ENCODE measurements at places on chromosomes 1 and 21. TPM values are rescaled to one million over a fixed set of nuclear protein-coding genes. Genes with fewer than 3 reads are reported as not detected.
A peak's percentile ranks its signal among the peaks of the same experiment; 100 is the strongest.

BSND gene
- not detected for total RNA-seq

CFHR3 gene
- total RNA-seq: 0.49 TPM

DCST1 gene
- total RNA-seq: not detected

IL12RB2 gene
- 0.98 TPM for total RNA-seq

RHBG gene
- total RNA-seq: 0.29 TPM

GRCh38 chr1:32216566-32216965 is 5.6 kb downstream of the TMEM234 start:
- no peak for DNase-seq

GRCh38 chr1:203590603-203591002 is 36.0 kb upstream of the ATP2B4 start:
- no peak for DNase-seq

GRCh38 chr1:211632808-211633523 is 42.5 kb downstream of the NEK2 start:
- DNase-seq: peak; percentile 47

- no peak for DNase-seq
These were observed 12.8 kb upstream of the ZSCAN20 start for GRCh38 chr1:33459691-33460090.

GRCh38 chr1:113860891-113861290 is 10.6 kb downstream of the PTPN22 start:
- DNase-seq: no peak

DNA sequence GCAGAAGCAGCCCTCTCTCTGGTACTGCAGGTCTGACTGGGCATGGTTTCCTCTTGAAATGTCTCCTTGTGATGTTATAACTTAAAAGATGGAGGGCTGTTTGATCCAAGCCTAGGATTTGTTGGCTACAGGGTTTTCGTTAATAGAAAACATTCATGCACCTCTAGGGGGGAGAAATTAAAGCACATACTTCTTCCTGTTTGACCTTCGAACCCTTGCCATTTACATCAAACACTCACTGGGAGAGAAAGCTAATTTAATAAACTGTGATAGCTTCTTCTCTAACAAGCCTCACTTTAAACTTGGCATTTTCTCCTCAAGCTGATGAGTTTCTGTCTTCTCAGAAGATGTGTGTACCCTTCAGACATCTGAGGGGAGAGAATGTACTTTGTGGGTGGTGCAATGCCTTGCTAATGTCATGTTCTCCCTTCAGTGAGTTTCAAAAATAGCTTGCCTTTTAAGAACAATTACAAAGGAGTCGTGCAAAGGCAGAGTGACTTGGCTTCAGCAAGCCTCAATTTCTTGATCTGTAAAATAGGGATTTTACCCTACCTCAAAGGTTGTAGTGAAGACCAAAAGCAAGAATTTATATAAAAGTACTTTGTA is 20.4 kb downstream of the CACHD1 start:
- no peak for DNase-seq

DNA sequence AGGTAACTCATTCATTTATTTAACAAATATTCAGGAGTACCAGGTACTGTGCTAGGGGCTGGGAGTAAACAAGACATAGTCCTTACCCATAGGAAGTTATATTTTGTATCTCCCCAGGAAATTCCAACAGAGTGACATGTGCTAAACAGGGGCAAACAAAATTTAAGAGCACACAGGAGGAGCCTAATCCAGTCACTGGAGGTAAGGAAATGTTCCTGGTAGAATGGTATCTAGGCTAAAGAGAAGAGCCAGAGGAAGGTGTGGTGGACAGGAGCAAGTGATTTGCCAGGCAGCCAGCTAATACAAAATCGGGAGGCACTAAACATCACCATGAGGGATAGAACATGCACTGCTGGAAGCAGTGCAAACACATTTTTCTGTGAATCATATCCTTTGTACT is 10.4 kb downstream of the TEX38 start:
- no peak for DNase-seq

DNA sequence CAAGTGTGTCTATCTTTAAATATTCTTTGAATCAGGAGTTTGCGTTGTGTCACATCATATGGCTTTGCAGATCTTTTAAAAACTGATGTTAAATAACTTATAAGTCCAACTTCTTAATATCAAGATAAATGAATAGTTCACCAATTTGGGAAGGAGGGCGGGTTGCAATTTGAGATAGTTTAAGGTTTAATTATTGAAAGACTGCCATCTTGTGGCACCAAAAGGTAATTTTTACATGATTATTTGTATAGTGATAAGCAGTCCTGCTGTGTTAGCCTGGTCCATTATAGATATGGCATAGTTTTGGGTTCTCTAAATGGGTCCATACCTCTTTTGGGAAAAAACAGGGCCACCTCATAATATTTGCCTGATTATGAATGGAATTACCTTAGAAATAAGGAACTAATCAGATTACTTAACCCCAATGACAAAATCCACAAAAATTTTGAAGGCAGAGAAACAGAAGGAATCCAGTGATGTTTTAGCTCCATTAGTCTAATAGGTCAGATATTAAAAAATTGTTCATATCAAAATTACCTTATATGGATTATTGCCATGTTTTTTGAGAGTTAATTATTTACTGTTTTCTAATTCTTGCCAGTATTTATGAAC is 64.3 kb downstream of the PRKAA2 start:
- DNase-seq: no peak

DNA sequence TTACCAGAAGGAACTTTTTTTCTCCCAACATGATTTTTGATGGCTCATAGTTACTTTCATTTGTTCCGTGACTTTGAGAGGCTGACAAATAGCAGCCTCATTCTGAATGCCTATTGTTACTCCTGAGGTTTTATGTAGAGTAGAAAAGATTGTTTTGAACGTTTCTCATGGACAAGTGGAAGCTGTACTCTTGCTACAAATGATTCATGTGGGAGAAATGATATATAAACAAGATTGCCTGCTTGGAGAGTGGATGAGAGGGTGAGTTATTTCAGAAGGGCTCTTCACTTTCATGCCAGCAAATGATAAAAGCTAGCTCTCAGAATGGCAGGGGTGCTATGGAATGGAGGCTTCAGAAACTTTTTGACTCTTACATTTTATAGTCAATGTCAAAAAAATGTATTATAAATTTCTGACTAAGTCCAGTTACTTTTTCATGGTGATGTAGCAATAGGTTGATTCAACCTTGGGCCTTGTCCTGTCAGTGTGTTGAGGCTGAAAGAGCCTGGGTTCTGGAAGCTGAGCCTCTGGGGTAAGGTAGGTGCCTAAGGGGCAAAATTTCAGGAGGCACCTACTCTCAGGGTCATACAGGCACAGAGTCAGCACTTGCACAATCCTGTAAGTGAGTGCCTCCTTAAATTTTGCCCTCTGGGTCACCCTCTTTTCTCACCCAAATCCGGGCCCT is 19.4 kb downstream of the JUN start:
- no peak for DNase-seq

GRCh38 chr1:112247961-112248360 is 148.1 kb upstream of the CTTNBP2NL start:
- no peak for DNase-seq

- peak; percentile 42 for DNase-seq
These were observed 485.3 kb upstream of the PTBP2 start for GRCh38 chr1:96236156-96236739.
